Smooth muscle cell of bladder (primary cell): ENCODE measurements at places on chromosomes 6 and 20. TPM values are rescaled to one million over a fixed set of nuclear protein-coding genes. Genes with fewer than 3 reads are reported as not detected.

The GTSF1L gene
- not detected in 2 replicates for total RNA-seq

The PNLDC1 gene
- total RNA-seq: 0.74 TPM in 1 of 2 replicates, not detected in the other

The IYD gene
- not detected in 2 replicates for total RNA-seq

The SAYSD1 gene
- 8.7 and 15.3 TPM in 2 replicates for total RNA-seq

The PAK5 gene
- not detected in 2 replicates for total RNA-seq

The CCN2 gene
- total RNA-seq: 25.3 and 33.3 TPM in 2 replicates

The WFDC11 gene
- total RNA-seq: not detected in 2 replicates

The HSPA12B gene
- 0.14 and 0.46 TPM in 2 replicates for total RNA-seq

The TUBB1 gene
- total RNA-seq: under 0.01 TPM in 1 of 2 replicates, not detected in the other

The PRSS35 gene
- total RNA-seq: 6.1 and 9.7 TPM in 2 replicates

The CD40 gene
- 3.6 and 5.6 TPM in 2 replicates for total RNA-seq

The NHSL1 gene
- 6.8 and 9.5 TPM in 2 replicates for total RNA-seq
